ENCODE measurements at places on chromosomes 3 and 15.

DNA sequence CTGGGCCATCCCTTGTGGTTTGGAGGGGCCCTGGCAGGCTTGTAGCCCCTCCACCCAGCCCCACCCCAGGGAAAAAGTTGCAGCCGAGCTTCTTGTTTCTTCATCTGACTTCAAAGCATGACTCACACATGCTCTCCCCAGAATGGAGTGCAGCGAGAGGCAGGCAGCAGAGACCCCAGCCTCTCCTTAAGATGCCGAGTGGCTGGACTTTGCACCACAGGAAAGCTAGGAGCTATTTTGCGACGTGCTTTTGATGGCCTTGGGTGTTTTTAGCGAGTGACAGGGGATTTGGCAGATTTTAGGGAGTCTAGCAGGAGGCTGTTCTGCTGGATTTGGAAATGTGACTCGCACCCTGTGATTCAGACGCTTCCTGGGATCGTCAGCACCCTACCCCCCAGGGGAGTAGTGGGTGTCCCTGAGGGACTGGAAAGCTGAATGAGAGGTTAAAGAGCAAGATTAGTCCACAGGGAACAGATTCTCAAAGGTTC, 14.2 kb downstream of the BAHD1 start:
- no peak for DNase-seq

GRCh38 chr15:78915341-78916087, 29.3 kb downstream of the CTSH start:
- no peak for DNase-seq

DNA sequence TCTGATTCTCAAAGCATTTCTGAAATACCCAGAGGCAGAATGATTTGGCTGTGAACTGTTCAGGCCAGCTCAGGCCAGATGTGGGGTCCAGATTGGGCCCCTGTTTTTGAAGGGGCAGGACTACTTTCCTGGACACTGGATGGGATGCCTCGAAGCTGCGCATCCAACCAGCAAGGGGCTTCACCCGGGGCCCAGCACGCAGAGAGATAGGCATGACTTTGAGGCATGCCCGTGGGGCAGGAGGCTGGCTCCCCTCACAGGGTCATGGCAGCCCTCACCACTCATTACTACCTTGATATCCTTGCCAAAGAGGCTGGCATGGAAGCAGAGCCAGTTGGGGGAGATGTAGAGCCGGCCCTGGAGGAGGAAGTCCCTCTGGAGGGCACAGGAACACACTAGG, 30.1 kb downstream of the GRAMD2A start:
- no peak for DNase-seq

DNA sequence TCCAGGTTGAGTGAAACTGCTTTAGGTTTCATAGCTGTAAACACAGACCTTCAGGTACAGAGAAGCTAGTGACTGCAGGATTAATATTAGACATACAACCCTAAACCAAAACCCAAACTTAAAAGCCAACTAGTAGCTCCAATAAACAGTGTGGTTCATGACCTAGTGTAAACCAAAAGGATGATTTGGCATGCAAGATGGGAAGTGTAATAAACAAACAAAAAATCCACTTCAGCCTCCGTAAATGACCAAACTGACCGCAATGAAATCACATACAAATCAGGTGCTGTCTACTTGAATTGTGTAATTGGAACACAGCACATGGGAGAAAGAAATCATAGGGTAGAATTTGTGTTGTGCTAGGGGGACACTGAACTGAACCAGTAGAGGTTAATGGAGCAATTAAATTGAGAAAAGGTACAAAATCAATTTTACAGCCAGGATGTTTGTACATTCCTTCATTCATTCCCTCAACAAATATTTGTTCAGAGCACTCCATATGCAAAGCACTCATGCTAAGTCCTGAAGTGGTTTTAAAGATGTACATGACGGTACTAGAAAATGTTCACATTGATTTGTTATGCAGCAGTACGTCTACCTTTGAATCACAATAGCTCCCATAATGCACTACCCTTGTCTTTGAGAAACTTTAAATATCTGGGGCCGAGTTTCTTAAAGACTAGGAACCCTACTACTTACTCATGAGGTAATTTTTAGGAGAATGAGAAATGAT, 21.4 kb upstream of the CHST2 start:
- DNase-seq, result no peak

GRCh38 chr3:7188551-7188950, 327.6 kb downstream of the GRM7 start:
- DNase-seq, result no peak

- no peak for DNase-seq
Observed at GRCh38 chr3:130854208-130854864, 39.5 kb upstream of the ATP2C1 start.
